ENCODE measurements at places on chromosomes 1 and 21.

DNA sequence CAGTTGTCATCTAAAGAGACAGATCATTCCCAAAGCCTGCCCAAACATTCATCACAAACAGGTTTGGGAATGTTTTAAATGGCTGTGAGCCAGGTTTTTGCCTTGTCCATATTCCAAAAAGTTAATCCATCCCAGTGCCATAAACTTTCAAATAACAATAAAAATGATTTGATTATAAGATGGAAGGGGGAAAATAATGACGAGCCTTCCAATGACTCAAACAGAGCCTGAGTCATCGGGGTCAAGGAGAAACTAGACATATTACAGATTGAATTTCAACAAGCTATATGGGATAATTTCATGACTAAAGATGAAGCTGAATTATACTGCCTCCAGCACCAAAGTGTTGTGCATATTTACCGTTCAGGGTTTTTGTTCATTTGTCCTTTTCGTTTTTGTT, 195.8 kb upstream of the PKN2 start:
- DNase-seq: peak; percentile 13

DNA sequence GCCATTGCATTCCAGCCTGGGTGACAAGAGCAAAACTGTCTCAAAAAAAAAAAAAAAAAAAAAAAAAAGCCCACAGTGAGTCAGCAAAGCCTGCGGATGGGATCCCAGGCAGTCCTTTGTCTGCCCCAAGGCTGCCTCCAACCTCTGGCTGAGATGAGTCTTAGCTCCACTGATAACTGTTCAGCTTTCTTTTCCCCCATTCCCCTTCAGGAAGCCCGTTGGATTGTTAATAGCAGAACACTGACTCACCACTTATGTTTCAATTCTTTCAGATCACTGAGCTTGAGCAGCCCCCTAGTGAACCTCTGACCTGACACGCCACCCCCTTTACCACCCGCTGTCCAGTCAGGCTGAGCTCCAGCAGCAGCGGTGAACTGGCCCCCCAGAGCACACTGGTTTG, 57.5 kb downstream of the ERG start:
- peak; percentile 71 for DNase-seq

DNA sequence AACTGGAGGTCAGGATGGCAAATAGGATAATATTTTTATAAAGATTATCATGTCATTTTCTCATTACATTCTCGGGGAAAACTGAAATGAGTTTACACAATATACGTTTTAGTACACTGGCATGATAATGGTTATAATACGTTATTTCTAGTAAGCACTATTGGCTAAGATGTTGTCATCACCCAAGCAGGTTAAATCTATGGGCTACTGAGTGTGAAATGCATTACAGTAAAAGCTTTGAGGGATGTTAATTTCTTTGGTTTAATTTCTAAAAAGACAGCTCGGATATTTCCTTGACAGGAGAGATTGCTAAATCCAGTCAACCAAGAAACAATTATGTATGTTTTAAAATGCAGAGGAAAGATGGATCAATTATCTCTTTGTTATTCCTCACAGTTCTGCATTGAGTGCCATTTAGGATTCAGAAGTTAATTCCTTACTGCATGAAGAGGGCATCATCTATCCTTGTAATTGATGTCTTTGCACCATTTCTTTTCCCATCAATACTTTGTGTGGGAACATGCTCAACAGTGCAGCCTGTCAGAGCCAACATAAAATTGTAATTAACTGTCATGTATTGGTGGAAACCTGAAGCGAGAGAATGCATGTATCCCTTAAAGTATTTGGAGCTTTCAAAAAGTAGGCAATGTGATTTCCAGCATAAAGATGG, 222.4 kb upstream of the ZP4 start:
- no peak for DNase-seq

- peak; percentile 23 for DNase-seq
These were observed 347.8 kb downstream of the DUSP10 start for GRCh38 chr1:221394011-221394544.

- DNase-seq: no peak
These were observed 373.2 kb upstream of the DAB1 start for GRCh38 chr1:57797084-57797483.

- DNase-seq: peak; percentile 13
These were observed 3.8 kb downstream of the RGS13 start for GRCh38 chr1:192639607-192640368.

DNA sequence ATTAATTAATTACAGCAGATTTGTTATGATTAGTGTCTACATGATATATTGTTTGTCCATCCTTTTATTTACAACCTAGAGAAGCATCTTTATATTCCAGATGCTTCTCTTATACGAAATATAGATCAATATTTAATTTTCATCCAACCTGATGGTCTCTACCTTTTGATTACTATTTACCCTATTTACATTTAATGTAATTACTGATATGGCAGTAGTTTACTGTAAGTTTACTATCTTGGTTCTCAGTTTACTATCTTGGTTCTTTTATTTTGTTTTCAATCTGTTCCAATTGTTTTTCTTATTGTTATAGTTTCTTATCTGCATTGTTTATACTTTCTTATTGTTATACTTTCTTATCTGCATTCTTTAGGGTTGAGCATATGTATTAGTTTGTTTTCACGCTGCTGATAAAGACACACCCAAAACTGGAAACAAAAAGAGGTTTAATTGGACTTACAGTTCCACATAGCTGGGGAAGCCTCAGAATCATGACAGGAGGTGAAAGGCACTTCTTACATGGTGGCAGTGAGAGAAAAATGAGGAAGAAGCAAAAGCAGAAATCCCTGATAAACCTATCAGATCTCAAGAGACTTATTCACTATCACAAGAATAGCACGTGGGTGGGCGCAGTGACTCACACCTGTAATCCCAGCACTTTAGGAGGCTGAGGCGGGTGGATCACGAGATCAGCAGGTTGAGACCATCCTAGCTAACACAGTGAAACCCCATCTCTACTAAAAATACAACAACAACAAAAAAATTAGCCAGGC, 28.9 kb downstream of the FAF1 start:
- no peak for DNase-seq

DNA sequence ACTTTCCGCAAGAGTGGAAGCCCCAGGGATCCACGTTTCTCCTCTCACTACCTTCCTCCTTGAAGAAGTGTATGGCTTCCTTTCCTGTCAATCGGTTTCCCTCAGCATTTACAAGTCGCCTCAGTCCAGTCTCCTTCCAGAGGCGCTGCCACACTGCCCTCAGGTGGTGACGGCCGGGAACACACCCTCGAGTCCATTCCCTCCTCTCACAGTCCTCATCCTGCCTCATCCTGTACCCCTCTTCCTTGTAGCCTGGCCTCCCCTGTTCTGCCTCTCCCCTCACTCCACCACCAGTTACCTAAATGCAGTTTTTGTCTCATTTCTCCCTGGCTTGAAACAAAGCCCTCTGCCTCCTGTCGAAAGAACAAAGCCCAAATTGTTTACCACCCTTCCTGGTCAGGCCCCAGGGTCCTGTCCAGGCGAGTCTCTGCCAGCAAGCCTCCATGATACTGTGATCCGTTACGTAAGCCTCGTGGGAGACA, 23.2 kb upstream of the LSM10 start:
- peak; percentile 66 for DNase-seq

- DNase-seq: no peak
These were observed 62.0 kb upstream of the ST6GALNAC3 start for GRCh38 chr1:76012341-76013205.

All from RWPE1 (cell line).